Transverse colon (tissue), 4 donors: ENCODE measurements at places on chromosomes 3 and 15. TPM values are rescaled to one million over a fixed set of nuclear protein-coding genes. Genes with fewer than 3 reads are reported as not detected.

DNA sequence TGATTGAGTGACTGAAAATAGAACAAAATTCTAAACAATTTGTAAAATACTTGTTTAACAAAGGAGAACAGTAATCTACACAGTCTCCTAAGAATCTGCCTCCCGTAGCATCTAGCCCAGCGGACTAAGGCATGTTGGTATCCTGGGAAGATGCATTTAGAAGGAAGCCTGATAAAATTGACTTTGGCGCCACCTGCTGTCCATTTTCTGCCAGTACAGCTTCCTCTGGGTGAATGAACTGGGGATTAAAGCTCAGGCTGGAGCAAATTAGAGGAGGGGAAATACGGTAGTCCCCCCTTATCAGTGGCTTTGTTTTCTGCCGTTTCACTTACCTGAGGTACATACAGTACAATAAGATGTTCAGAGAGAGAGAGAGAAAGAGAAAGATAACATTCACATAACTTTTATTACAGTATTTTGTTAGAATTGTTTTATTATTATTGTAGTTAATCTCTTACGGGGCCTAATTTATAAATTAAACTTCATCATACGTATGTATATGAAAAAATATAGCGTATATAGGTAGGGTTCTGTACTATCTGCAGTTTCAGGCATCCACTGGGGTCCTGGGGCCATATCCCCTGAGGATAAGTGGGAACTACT, 191.6 kb downstream of the GAP43 start:
- peak; percentile 77 for DNase-seq

The ANKRD63 gene
- total RNA-seq: not detected

- no peak for DNase-seq
Observed at GRCh38 chr3:87206635-87207034, 20.5 kb upstream of the CHMP2B start.

The IL17RD gene
- total RNA-seq: 2.8 TPM

DNA sequence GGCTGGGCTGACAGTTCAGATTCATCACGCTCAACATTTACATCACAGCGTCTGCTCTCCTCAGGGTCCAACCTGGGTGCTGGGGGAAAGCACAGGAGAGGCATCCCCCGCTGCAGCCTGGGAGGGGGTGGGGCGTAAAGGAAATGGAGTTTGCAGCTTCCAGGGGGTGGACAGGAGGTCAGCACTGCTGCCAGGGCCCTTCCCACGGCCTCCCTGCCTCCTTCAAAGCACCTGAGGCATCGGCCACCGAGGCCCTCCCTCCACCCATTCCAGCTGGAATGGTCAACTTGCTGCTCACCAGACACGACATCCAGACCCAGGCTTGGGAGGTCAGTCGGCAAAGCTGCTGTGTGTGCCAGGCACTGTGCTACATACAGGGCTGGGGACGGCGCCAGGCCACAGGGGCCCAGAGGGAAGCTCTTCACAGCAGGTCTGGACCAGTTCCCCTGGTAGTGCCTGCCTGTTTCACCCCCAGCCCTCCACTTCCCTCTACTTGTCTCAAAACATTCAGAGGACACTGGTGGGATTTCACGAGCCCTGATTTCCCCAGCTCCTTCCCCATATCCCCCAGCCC, 120.7 kb downstream of the ANP32A start:
- no peak for DNase-seq
